Left forelimb (tissue), 1 donor: ENCODE measurements at places on chromosomes 1 and 21.

GRCh38 chr1:228870041-228870713 lies 134.9 kb downstream of the RHOU start:
- no peak for DNase-seq

DNA sequence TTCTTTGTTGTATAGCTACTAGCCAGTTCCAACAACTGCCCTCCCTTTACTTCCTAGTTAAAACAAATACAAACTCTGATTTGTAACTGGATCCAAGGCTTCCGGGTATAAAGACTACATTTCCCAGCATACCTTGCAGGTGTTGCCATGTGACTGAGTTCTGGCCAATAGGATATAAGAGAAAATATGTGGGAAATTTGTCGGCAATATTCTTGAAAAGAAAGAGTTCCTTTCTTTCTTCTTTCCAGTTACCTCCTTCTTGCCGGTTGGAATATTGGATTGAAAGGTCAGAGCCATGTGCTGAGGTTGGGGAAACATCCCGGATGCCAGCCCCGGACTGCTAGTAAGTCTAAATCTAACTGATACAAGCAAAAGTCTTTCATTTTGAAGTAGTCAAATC lies 23.0 kb upstream of the ZBTB40 start:
- no peak for DNase-seq

DNA sequence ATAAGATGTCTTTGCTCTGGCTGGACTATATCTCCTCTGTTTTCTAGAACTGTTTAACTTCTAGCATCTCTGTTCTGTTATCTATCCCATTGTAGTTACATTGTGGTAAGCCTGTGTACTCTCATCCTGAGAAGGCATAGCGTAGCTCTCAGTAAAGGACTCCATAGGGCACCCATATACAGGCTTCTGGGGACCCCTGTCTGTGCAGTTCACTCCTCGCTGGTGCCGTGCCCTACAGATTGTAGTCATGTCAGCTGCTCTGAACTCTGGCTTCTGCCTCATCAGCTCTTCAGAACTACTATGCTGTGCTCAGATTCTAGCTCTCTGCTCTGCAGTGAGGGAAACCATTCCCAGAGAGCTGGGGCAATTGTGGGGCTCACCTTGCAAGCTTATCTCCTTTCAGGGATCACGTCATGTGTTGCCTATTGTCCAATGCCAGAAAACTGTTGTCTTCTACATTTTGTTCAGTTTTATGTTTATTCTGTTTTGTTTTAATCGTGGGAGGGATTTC lies 181.3 kb upstream of the USP24 start:
- no peak for DNase-seq

GRCh38 chr1:75472089-75472970 lies 138.6 kb downstream of the SLC44A5 start:
- DNase-seq: no peak

DNA sequence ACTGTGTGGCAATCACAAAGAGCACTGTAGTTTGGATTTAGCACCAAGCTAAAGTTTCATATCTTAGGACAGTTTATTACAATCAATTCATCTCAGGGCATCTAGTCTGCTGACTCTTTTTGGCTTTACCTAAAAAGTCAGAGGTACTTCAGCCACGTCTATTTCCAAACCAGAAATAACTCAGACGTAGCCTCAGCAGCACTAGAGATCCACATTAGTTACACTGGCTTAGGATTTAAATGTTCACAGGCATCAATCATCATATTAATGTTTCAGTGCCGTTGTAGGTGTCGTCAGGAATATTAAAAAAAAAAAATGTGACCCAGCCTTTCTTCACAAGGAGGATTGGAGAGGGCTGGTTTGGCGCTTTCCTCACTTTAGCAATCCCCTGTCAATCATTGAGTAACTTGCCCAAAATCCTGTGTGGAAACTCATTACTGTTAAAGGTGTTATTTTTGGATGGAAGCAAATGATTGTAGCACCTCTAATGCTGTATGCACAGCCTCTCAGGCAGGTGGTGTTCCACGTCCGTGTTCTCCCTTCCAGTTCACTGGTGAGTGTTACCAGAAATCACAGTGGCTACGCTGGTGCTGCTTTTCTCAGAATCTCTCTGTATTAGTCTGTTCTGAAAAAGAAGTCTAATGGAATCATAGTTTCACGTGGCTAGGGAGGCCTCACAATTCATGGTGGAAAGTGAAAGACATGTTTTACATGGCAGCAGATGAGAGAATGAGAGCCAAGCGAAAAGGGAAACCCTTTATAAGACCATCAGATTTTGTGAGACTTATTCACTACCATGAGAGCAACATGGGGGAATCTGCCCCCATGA lies 45.4 kb downstream of the NEK7 start:
- no peak for DNase-seq

GRCh38 chr1:4224684-4225467 lies 324.8 kb upstream of the C1orf174 start:
- no peak for DNase-seq

DNA sequence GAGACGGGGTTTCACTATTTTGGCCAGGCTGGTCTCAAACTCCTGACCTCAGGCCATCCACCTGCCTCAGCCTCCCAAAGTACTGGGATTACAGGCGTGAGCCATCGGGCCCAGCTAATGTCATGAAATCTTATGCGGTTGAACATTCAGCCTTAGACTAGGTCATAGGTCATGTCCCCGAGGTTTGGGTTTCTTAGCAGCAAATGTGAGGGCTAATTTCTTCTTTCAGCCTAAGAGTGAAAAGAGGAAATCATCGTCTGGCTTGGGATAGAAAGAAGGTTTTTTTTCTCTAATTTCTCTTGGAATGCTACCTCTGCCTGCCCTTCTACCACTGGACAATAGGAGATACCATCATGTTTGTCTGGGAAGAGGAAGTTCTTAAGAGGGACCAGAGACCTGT lies 18.0 kb upstream of the PIK3CD start:
- DNase-seq: no peak

GRCh38 chr1:33043267-33044092 lies 6.8 kb upstream of the AK2 start:
- no peak for DNase-seq

DNA sequence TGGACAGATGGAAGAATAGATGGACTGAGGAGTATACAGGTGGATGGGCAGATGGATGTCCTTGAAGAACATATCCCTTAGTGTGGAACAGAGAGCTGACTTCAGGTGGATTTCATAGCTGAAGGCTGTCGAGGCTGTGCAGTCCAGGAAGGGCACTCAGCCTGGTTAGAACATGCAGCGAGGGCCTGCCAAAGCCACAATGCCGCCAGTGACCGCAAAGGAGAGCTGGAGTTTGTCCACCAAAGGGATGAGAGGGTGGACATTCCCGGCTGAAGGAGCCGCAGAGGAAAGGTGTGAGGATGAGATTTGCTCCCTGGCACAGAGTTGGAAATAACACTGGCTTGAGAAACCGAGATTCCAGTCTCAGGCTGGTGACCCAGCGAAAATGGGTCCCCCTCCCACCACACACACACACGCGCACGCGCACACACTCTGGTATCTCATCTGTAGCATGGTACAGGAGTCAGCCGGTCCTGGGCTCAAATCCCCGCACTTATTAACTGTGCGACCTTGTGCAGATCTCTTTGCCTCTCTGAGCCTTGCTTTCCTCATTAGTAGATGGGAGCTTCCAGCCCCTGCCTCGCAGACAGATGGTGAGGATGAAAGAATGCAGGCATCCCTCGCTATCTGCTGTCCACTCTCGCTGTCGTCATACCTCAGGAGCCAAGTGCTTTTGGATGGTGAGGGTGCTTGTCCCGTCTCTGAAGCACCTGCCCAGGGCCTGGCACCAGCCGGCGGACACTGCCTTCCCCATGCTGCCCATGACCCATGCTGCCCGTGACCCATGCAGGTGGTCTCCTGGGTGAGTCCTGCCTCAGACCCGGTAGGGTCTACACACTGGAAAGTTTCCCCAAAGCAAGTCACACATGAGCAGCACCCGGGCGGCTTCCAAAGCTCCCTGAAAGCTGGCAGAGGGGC lies 26.8 kb upstream of the EFHD2 start:
- no peak for DNase-seq

- no peak for DNase-seq
Observed at GRCh38 chr1:51240084-51240483, 4.0 kb downstream of the RNF11 start.
